ENCODE measurements at places on chromosomes 1 and 21.
A peak's percentile ranks its signal among the peaks of the same experiment; 100 is the strongest.

DNA sequence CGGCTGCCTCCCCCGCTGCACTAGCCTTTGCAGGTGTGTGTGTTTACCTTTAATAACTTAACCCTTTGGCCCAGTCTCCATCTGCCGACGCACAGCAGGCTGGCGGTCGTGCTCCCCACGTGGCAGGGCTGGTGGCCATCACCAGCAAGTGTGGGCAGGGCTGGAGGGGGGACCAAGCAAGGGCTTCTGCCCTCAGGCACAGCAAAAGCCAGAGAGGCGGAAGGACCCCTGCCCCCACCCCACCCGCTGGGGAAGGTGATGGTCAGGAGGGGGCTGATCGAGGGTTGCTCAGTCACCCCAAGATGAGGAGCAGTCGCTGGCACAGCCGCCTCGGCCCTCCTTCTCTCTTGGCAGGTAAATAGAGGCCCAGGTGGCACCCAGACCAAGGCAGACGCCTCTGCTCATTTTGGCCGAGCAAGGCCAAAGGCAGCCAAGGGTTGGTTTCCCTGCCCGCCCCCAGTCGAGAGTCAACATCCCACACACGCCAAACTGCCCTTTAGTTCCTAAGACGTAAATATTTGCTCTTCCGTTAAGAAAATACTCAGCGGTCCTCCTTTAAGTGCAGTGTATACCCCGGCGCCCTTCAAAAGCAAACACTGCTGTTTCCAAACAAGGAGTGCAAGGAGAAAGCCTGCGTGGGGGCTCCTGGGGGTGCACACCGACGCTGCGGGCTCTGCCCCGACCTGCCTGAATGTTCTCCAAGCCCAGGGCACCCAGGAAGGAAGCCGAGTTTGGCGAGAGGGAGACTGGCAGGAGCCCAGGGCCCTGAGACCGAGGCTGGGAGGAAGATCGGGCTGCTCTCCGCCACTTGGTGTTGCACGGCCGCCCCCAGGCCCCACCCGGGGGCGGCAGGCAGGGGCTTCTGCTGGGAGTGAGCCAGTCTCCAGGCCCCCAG lies 82.7 kb downstream of the SIK1 start:
- no peak for ATAC-seq

DNA sequence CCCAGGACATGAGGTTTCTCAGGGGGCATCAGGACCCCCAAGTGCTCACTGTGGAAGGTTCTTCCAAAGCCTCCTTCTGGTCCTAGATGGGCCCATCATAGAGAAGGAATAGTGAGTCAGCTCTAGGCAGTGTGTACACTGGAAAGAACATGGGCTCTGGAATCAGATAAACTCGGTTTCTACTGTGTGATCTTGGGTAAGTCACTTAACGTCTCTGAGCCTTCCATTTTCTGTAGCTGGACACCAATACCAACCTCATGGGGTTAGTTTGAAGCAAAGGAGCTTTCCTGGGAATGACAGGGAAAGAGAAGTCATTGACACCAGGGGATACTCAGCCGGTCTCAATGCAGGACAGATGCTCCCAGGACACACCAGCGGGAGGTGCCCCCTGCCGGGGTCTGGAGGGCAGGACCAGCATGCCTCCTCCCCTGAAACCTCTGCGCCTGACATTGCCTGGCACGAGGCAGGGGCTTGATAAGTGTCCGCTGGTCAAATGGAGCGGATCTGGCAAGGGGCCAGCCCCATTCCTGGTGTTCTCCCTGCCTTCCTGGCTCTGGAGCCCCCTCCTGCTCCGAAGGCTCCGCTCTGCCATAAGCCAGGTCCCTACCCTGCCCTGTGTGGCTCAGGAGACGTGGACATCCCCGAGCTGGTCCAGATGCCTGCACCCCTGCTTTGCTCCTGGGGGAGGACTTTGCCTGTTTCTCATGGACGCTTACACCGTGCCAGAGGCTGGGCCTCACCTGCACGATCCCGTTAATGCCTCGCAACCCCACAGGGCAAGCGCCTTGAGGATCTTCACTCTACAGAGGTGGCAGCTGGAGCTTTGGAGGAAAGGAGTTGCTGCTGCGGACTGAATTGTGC lies 52.8 kb downstream of the EDN2 start:
- ATAC-seq, result no peak

DNA sequence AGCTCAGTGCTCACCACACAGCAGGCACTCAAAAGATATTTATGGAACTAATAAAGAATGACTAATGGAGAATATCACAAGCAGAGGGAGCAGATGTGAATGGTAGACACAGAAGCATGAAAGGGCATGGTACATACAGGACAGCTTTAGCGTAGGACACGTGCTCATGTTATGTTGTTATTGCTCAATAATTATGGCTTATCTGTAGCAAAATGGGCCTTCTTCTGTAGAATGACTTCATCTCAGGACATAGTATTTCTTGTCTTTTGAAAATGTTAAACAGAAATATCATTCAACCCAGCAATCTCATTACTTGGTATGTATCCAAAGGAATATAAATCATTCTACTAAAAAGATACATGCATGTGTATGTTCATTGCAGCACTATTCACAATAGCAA lies 58.9 kb upstream of the EXO1 start:
- no peak for ATAC-seq

DNA sequence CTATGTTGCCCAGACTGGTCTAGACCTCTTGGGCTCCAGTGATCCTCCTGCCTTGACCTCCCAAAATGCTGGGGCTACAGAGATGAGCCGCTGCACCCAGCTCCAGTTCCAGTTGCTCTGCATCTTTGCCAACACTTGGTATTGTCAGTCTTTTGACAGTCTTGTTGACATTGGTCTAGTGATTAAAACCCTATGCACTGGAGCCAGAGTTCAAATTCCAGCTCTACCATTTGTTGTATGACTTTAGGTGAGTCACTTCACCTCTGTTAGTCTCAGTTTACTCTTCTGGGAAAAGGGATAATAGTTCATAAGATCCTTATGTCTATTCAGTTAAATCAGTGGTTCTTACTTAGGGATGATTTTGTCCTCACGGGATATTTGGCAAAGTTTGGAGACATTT lies 32.9 kb upstream of the MED18 start:
- no peak for ATAC-seq

GRCh38 chr1:38502758-38503157 lies 356.8 kb downstream of the RRAGC start:
- ATAC-seq, result no peak

DNA sequence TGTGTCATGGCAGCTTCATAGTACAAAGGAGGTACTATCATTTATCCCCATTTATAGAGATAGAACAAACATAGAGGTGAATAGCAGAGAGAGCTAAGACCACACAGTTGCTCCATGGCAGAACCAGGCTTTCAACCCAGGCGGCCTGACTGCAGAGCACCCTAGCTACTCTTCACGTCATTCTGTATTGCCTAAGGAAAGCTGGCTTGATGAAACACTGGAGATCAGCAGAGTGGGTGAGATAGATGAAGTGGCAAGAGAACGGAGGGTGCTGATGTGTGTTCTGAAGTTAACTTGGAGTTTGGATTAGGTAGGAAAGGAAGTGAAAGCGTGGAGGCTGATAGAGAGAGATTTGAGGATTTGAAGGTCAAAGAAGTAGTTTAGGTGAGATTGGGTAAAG lies 47.9 kb upstream of the RWDD3 start:
- no peak for ATAC-seq

DNA sequence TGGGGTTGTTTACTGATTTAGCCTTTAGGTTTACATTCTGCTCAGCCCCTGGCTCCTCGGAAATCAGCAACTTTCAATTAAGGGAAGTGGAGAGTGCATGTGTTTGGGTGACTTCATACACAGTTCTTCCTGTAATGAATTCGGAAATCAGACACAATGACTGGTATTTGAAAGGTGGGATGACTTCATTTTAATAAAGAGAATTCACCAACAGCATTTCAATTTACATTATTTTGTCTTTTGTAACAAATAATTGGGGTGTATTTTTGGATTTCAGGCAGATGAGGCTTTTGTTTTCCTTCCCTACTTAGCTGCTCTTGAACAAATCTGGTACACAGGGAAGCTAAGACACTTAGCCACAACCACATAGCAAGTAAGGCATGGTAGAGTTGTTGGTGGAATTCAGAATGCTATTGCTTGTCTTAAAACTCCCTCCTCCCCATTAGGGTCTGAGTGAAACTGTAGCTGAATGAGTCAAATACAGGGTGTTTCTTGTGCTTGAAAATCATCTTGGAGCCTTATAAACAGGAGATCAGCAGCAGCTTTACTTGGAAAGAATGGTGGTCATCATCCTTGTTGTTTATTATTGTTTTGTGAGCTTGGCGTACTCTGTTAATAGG lies 917 bp downstream of the STX12 start:
- peak; percentile 17 for ATAC-seq

- ATAC-seq, result no peak
These were observed 74.7 kb upstream of the POU3F1 start for GRCh38 chr1:38121231-38121680.

DNA sequence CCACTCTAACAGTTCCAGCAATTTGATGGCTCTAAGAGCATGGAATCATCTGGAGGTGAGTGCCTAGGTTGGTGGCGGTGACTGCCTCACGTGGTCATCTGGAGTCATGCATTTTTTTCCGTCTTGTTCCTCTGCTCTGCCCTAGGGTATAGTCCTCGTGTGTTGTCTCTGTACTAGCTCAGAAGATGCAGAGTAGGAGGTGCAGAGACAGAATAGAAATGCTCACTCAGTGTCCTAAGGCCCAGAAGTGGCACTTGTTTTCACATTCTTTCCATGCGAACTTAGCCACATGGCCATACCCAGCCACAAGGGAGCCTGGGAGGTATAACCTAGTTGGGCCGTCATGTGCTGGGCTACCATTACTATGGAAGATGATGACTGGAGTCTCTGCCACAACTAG lies 30.3 kb downstream of the DYRK1A start:
- no peak for ATAC-seq

DNA sequence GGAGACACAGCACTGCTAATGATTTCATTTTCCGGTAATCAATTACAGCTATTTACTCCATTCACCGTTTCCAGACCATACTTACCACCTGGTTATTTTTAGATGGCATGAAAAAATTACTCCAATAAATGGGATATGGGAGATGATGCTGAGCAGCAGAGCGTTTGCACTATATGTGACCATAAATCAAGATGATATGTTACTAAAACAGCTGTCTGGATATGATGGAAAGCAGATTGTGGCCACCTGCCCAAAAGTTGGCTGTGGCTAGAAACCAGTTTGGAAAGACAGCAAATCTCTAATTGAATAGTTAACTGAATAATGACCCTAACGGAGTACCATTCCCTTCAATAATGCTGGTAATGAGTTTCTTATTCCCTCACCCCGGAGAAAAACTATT lies 22.5 kb upstream of the KCTD3 start:
- no peak for ATAC-seq

- no peak for ATAC-seq
These were observed 9.6 kb downstream of the VPS26C start for GRCh38 chr21:37257511-37257966.

DNA sequence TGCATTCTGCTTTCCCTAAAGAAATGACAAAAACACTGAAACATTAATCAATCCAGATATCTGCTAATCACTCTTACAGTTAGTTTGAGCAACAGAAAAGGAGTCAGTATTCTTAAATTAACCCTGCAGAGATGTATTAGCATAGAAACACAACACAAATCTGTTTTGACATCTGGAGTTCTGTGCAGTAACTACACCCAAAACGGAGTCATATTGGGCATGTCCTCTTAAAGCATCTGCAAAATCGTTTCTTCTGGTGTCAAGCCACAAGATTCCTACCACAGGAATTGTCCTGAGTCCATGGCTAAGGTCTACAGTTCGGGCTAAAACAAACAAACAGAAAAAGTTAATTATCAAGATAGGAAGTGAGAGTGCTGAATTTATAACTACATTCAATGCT lies 332.1 kb upstream of the PKN2 start:
- no peak for ATAC-seq

- ATAC-seq, result peak; percentile 40
These were observed 106.7 kb upstream of the ADAR start for GRCh38 chr1:154714638-154715037.

DNA sequence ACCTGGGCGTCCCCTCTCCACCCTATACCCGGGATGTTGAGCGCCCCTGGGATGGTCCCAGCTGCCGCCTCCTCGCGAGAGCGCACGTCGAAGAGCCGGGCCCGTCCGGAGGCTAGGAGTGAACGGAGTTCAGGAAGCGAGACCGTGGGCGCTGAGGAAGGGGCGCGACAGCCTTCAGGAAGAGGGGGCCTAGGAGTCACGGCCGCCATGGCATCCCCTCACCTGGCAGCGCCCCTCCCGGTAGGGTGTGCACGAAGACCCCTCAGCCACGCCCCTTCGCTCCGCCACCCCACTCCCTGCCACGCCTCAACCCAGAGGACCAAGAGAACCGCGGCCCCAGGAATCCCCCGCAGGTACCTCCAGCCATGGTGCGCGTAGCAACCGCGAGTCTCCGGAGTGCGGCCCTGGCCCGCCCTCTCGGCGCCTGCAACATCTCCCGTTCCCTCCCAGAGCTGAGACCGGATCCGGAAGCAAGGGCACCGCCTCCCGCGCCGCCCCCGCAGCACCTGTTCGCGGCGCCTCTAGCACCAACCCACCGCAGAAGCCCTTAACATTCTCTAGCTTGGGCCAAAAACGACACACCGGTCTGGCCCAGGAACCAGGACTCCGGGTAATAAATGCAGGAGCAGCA lies at the start of gene TSTD1:
TSTD1 (minus strand) TSS at position 442 of the 631 bp plus-strand sequence; CDS start at position 367, 75 bp downstream.
- peak; percentile 87 for ATAC-seq

- ATAC-seq, result no peak
These were observed 86.3 kb upstream of the TSPAN2 start for GRCh38 chr1:115175596-115175995.

DNA sequence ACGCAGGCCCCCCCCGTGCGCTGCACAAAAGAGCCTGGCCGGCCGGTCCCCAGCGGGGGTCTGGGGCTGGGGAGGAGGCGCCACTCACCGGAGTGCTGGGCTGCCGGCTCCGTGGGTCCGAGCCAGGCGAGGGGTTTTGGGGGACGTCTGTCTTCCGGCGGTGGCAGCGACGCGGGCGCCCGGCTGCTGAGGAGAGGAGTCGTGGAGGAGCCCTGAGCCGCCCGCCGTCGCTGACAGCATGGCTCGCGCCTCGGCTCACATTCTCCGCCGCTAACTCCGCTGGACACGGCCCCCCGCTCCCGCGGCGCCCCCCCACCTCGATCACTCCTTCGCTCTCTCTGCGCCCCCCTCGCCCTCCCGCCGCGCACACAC lies 649 bp downstream of the AHDC1 start:
- ATAC-seq, result peak; percentile 8

GRCh38 chr1:244046907-244047611 lies 4.0 kb upstream of the ZBTB18 start:
- ATAC-seq, result peak; percentile 9

- no peak for ATAC-seq
These were observed 12.0 kb upstream of the VWA5B1 start for GRCh38 chr1:20278692-20279130.

- ATAC-seq, result no peak
These were observed 385.2 kb downstream of the NUF2 start for GRCh38 chr1:163706915-163707314.

- ATAC-seq, result no peak
These were observed 40.2 kb upstream of the FCER1A start for GRCh38 chr1:159261721-159262494.

DNA sequence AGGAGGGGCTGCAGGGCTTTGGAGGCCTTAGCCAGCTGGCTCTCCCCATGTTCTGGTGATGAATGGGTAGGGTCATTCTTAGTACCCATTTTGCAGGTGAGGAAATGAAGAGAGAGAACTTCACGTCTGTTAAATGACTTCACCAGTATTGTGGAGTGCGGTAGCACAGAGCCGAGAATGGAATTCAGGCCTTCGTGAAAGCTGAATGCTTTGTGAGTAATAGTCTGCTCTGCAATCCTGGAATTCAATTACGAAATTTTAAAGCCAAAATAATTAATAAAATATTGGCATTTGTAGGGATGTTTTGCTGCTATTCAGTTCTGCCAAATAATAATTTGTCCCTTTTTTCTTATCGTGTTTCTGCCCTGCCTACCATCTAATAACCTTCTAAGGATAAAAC lies 197.7 kb downstream of the GREM2 start:
- ATAC-seq, result peak; percentile 75
